GM10248 (cell line): ENCODE measurements at places on chromosomes 5 and 9.

DNA sequence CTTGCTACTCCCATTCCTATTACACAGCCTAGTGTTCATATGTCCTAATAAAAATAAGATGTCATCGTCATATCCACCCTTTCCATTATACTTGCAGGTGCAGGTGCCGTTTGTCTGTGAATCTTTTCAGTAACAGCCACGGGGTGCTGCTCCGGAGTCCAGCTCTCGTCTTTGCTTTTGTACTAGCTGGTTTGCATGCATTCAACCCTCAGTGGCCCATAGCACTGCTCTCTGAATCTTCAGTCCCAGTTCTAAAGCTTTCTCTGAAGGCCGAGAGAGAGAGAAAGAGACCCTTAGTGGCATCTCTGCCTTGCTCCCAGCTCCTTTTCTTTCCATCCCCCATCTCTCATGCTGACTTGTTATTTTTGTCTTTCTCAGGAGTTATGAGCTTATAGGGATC lies 468.5 kb downstream of the TMEM232 start:
- DNase-seq: no peak

DNA sequence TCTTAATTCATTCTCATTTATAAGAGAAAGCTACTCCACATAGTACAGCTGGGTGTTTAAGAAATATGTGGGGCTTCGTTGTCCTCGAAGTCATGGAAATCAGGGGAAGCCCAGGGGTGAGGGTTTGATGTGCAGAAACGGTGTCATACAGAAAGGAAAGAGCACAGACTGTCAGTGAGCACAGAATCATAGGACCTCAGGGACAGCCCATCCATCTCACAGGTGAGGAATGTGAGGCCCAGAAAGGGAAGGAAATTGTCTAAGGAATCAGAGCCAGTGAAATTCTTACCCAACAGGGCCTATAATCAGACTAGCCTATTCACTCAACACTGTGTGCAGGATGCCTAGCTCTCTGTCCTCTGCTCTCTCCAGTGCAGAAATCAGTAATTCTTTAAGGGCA lies 535.6 kb downstream of the SPOCK1 start:
- no peak for DNase-seq

GRCh38 chr9:130101915-130102314 lies 48.2 kb downstream of the GPR107 start:
- no peak for DNase-seq

DNA sequence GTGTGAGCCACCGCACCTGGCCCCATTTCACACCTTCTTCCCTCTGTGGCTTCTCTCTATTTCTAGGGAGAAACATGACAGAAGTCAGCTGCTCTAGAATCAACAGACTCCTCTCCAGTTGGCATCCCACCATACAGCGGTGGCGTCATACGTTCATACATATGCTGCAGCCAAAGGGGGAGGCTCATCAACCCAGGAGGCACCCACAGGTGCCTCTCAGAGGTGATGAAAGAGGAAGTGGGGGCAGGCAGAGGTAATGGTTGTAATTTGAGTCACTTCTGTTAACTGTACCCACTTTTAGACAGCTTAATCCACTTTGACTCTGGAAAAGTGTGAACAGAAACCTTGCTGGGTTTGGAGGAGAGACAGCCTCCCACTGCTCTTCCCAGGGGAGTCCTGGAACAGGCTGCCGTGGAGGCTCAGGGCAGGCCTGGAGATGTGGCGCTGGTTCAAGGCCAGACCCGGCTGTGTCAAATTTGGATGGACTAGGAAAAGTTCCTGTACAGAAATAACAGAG lies 47.3 kb upstream of the SUB1 start:
- peak; percentile 70 for DNase-seq

DNA sequence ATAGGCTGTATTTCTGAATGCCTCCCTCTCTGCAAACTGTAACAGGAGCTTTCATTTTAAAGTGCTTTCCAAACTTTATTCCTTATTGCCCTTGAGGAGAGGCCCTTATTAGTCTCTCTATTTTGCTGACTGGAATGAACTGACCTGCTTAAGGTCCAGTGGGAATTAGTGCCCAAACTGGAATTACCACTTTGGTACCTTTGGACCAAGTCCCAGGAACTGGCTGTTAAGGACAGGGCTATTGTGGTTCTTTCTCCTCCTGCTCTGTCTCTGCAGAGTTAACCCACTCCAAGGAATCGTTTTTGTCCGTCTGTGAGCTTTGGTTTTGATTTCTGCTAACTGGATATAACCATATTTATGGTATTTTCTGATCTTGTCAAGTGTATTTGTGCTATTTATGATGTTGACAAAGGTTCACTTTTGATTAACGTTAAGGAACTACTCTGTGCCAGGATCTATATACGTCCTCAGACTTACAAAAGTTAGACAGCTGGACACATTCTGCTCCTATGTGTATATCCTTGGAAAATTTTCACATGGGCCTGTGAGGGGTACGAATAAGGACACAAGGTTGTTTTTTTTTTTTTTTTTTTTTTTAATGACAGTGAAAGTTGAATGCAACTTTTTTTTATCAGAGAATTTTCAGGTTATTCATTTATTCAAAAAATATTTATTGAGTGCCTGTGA lies 189.1 kb upstream of the ANKRD55 start:
- DNase-seq: no peak

- no peak for DNase-seq
Observed at GRCh38 chr5:77262697-77263096, 52.2 kb downstream of the PDE8B start.

- DNase-seq: no peak
Observed at GRCh38 chr5:131976414-131977211, 31.1 kb upstream of the MEIKIN start.

GRCh38 chr9:98556511-98556910 lies 152.2 kb downstream of the GABBR2 start:
- no peak for DNase-seq

- DNase-seq: no peak
Observed at GRCh38 chr5:2201011-2201410, 318.3 kb upstream of the IRX4 start.

DNA sequence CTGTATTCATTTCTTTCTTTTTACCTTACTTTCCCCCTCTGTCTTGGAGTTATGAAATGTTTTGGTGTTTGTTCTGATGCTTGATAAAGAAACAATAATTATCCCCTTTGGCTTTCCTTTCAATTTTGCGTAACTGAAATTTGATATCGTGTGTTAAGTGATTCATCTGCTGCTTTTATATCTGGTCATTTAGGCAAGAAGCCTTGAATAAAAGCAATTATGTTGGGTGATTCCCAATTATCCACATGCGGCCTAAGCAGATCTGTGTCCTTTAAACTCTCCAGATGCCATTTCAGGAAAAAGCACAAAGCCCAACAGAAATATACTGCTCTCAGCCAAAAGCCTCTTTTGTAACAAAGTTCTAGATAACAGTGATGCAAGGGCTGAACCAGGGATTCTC lies 92.8 kb downstream of the TAF11L14 start:
- no peak for DNase-seq

DNA sequence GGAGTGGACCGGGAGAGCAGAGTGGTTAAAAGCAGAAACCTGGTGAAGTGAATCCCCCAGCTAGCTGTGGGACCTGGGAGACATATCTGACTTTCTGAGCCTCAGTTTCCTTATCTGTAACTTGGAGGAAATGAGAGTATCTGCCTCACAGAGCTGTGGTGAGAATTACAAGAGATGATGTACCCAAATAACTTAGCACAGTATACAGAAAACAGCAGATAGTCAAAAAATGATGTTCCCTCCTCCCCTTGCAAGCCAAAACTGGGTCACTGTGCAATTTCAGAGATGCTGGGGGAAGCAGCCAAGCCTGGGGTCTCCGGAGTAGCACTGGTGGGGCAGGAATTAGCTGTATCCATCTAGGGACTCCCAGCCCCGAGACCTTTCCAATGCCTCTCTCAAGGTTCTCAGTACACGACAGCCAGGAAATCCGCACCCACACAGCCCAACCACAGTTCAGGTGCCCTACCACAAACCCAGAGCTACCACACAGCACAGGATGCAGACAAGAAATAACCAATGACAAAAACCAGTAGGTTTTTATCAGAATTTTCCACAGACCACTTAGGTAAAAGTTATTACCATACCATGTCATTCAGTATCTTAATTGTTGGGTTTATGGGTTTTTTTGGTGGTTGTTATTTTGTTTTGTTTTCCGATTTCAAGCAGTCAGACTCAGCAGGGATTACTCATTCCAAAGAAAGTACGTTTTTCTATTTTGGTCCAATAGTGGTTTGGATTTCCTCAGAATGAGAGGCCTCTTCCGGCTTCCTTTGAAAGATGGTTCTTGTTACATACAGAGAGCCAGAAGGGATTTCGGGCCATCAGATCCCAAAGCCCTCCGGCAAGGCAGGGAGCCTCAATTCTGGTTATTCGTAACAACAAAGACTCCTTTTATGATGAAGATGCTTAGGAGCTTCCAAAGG lies 4.9 kb upstream of the HRH2 start:
- no peak for DNase-seq

DNA sequence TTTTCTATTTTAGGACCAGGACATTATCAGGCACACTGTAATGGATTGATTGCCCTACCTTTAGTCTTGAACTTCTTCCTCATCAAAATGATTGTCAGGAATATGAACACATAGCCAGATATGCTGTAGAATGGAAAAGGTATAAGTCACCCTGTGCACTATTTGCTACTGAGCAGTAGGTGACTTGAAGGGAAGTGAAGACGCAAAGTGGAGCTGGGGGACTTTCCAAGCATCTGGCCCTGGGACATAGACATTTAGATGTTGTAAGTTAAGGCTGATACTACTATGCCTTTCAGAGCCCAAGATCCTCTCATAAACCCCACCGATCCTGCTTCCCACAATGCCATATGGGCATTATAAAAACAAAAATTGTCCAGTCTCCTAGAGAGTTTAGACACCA lies 174.5 kb downstream of the DOCK8 start:
- DNase-seq: no peak

DNA sequence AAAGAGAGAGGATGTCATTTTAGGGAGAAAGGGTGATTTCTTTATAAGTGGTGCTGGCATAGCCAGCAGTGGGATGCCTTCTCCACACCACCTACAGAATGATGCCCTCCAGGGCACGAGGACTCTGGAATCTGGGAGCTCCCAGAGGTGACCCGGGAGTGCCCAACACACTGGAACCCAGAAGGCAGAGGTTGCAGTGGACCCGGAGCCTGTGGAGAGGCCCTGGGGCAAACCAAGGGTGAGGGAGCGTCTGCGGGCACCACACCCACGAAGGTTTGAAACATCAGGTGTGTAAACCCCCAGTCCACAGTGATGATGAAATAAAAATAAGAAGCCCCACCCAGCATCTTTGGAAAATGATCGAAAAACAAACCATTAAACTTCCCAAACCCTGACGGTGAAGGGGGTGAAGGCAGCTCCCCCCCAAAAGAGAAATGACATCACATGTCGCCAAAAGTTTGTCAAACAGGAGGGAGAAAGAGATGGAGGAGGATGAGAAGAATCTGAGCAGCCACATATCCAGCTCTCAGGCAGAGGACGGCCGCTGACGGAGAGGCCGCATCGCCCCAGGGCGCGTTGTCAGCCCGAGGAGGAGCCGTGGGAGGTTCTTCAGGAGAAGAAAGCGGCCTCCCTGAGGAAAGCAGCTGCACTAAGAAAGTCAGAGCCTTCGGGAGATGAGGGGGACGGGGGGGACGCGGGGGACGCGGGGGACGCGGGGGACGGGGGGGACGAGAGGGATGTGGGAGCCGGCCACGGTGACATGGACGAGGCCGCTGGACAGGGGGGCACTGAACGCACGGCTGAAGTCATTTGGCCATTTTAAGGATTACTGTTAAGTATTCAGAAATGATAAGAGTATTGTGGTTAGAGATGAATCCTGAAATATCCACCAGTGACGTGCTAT lies 43.1 kb upstream of the NSMF start:
- no peak for DNase-seq

- DNase-seq: no peak
Observed at GRCh38 chr9:27539479-27540441, 10.1 kb upstream of the MOB3B start.

GRCh38 chr9:90307167-90307833 lies 335.3 kb downstream of the DIRAS2 start:
- no peak for DNase-seq

GRCh38 chr5:111439473-111440075 lies 72.8 kb downstream of the STARD4 start:
- no peak for DNase-seq

GRCh38 chr9:11821306-11821975 lies 871.7 kb upstream of the TYRP1 start:
- DNase-seq: no peak

- no peak for DNase-seq
Observed at GRCh38 chr5:102306121-102306520, 10.0 kb upstream of the SLCO4C1 start.

GRCh38 chr5:36691696-36692371 lies 85.4 kb downstream of the SLC1A3 start:
- DNase-seq: no peak

GRCh38 chr9:111013250-111013649 lies 25.0 kb downstream of the LPAR1 start:
- DNase-seq: no peak

- DNase-seq: peak; percentile 50
Observed at GRCh38 chr9:84296146-84296843, 44.3 kb downstream of the SLC28A3 start.

DNA sequence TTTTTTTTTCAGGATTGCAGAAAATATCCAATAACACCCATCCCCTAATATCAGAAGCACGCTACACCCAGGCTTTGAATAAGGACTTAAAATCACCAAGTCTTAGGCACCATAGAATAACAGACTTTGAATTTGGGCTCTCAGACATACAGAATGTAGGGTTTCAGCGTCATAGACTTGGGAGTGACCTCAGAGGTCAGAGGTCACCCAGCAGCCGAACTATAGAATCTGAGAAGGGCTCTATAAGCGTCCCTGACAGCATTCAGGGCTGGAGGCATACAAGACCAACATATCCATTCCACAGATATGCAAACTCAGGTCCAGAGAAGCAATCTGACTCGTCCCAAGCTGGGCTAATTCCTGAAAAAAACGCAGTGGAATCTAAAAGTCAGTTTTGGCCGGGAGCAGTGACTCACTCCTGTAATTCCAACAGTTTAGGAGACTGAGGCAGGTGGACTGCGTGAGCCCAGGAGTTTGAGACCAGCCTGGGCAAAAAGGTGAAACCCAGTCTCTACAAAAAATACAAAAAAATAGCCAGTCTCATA lies 34.7 kb downstream of the SLC6A7 start:
- no peak for DNase-seq

- no peak for DNase-seq
Observed at GRCh38 chr5:18098691-18099090, 464.4 kb downstream of the TAF11L14 start.

DNA sequence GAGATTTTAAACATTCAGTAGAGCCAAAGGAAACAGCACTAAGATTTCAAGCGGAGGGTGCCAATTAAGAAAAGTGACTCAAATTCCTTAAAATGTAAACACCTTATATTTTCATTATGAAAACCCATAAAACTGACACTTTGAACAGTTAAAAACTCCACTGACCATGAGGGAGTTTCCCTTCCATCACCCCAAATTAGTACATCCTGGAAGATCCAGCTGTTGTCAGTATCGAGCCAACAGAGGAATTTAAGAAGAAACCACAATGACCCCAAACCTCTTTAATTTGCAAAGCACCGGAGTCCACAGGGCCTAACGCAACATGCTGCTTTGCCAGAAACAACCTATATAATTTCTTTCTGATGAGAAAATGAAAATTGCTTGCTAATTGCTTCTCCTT lies 41.3 kb downstream of the ROR2 start:
- no peak for DNase-seq

GRCh38 chr5:62283005-62283404 lies 23.0 kb upstream of the KIF2A start:
- DNase-seq: no peak
